ENCODE measurements at places on chromosomes 7 and 10.

GRCh38 chr7:98831641-98832221, 38.1 kb downstream of the TMEM130 start:
- DNase-seq: no peak

- no peak for DNase-seq
Observed at GRCh38 chr7:72504061-72504706, 92.0 kb upstream of the CALN1 start.

GRCh38 chr7:55022002-55022985, 3.5 kb downstream of the EGFR start:
- no peak for DNase-seq

- DNase-seq: no peak
Observed at GRCh38 chr7:152760854-152761748, 1.5 kb downstream of the ACTR3B start.

GRCh38 chr10:375815-376505, 240.7 kb downstream of the ZMYND11 start:
- no peak for DNase-seq

GRCh38 chr10:56722912-56723311, 361.9 kb upstream of the ZWINT start:
- DNase-seq: no peak

GRCh38 chr10:69659241-69660038, 29.4 kb downstream of the FAM241B start:
- DNase-seq: no peak

- no peak for DNase-seq
Observed at GRCh38 chr7:143261901-143262300, 1.3 kb upstream of the GSTK1 start.

All from DMS79 (cell line).